ENCODE measurements at places on chromosomes 7 and 10. TPM values are rescaled to one million over a fixed set of nuclear protein-coding genes. Genes with fewer than 3 reads are reported as not detected.

DNA sequence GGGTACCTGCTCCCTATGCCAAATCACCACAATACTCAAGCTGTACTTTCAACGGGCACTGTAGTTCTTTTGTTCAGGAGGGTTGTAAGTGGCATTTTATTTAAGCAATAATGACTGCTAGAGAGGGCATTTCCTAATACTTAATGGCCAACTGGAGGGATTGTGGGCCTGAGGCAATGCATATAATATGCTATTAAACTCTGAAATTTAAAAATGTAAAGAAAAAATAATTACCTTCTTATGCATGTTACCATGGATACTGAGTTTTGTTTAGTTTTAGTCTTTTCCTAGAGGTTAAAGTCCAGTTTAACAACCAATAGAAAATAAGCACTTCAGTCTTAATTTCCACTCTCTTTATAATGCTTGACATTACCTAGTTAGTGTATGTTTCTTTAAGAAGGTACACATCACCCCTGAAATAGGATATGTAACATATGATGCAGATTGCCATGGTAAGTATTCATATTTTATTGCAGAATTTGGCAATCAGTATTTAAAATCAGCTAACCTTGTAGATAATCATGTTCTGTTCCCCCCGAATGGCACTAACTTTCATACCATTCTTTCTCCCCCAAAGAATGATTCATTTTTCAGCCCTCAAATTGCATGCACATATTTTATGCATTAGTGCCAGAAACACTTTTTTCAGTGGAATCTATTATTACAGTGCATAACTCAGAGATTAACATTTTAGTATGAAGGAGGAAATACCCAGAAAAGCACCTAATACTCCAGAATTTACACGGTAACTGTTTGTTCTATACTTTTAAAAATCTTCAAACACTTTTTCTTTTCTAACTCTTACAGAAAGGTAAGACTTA is 90.3 kb upstream of the ZNF438 start:
- H3K4me1 ChIP-seq: no peaks in the 10 kb centered on the region
- no peak overlapping the region for H3K4me3 ChIP-seq
- no peak for DNase-seq
- no peak overlapping the region for H3K27ac ChIP-seq
- H3K27me3 ChIP-seq: no peaks in the 10 kb centered on the region
- no peaks in the 10 kb centered on the region for H3K36me3 ChIP-seq

KIAA1549 gene
- 0.33 TPM for polyA plus RNA-seq

DNA sequence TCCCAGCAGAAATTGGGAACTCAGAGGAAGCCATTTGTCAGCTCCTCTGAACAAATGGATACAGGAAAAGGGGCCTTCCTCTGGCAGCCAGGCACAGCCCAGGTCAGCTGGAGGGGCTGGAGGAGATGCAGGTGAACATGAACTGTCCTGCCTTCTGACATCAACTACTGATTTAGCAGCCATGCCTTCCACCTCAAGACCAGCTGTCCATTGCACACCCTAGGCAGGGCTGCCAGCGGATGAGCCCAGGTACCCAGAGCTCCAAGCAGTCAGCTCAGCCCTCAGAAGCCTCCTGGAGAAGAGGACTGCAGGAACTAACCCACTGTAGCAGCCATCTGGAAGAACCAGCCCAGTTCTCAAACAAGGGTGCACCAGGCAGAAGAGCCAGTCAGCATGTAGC is 44.1 kb upstream of the GDF10 start:
- H3K4me3 ChIP-seq: no peak overlapping the region
- H3K27me3 ChIP-seq: no peaks in the 10 kb centered on the region
- H3K27ac ChIP-seq: no peak overlapping the region
- no peaks in the 10 kb centered on the region for H3K36me3 ChIP-seq

GRCh38 chr10:132065491-132066105 is at the start of gene JAKMIP3:
JAKMIP3 (plus strand) TSS chr10:132065946; CDS start chr10:132104809, 38,863 bp downstream.
- no peaks in the 10 kb centered on the region for H3K27me3 ChIP-seq
- H3K36me3 ChIP-seq: no peaks in the 10 kb centered on the region
- peak within 1 kb of the TSS; percentile 78 for H3K4me3 ChIP-seq
- no peak for DNase-seq
- no peak within 1 kb of the TSS for H3K27ac ChIP-seq
- H3K4me1 ChIP-seq: peaks cover 10% of the 10 kb centered on the region

DNA sequence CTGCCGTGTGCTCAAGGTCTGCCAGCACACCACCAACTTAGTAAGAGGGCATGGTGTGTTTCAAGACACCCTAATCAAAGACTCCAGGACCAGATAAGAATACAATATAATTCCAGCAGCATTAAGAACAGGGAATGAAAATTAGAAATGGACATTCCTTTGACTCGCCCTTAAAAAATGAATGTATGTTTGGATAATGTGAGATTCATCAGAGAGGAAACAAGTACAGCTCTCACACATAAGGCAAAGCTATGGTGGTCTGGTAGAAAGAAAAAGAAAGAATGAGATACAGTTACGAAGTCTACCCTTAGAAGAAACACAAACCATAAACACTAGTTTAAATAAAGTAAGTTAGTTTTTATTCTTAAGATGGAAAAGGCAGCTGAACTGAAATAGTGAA is 174.8 kb upstream of the ANK3 start:
- H3K4me1 ChIP-seq: no peaks in the 10 kb centered on the region
- no peak overlapping the region for H3K4me3 ChIP-seq
- H3K36me3 ChIP-seq: no peaks in the 10 kb centered on the region
- H3K27ac ChIP-seq: no peak overlapping the region
- no peaks in the 10 kb centered on the region for H3K27me3 ChIP-seq

DNA sequence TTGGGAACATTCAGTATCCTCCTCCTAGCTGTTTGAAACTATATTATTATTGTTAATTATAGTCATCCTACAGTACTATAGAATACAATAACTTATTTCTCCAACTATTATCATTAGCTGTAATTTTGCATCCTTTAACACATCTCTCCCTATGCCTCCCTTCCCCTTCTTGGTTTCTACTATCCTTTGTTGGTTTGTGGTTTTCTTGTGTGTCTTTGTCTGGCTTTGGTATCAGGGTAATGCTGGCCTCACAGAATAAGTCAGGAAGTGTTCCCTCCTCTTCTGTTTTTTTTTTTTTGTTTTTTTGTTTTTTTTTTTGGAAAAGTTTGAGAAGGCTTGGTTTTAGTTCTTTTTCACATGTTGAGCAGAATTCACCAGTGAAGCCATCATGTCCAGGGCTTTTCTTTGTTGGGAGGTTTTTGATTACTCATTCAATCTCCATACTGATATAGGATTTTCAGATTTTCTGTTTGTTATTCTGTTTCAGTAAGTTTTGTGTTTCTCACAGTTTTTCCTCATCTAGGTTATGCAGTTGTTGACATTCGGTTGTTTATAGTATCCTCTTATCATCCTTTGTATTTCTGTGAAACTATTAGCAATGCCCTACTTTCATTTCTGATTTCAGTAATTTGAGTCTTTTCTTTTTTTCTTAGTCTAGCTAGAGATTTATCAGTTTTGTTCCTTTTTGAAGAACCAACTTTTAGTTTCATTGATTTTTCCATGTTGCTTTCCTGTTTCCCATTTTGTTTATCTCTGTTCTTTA is 21.6 kb downstream of the C1GALT1 start:
- H3K36me3 ChIP-seq: no peaks in the 10 kb centered on the region
- no peak overlapping the region for H3K4me3 ChIP-seq
- H3K27me3 ChIP-seq: no peaks in the 10 kb centered on the region
- DNase-seq: no peak

VSTM2A gene
- not detected for polyA plus RNA-seq

Data from liver (tissue), 10 donors.